Right cardiac atrium (tissue), 5 donors: ENCODE measurements at places on chromosomes 16 and 17. TPM values are rescaled to one million over a fixed set of nuclear protein-coding genes. Genes with fewer than 3 reads are reported as not detected.

DNA sequence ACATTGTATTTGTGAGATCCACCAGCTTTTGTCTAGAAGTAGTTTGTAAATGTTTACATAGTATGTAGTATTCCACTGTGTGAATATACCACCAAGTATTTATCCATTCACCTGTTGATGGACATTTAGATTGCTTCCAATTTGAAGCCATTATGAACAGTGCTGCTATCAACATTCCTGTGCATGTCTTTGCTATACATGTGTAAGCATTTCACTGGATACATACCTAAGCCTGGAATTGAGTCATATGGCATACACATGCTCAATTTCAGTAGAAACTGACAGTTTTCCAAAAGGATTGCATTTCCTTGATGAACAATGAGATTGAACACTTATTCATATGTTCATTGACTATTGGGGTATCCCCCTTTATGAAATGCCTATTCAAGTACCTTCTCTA lies 540.6 kb upstream of the SOX9 start:
- DNase-seq, result no peak

DNA sequence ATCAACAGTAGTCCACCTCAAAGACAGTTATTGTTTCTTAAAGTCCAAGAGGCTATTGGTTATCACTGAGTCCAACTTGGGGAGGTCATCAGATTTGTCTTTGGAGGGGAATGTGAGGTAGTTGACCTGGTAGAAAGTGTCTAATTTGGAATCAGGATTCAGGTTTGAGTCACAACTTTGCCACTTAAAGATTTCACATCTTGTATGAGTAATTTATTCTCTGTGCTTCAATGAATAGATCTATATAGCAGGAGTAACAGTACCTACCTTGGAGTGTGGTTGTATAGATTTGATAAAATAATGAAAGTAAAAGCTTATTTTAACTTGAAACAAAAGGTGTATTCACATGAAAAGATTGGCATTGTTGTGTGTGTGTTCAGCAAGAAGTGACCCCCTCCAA lies 119.3 kb upstream of the TBX2 start:
- DNase-seq, result no peak

DNA sequence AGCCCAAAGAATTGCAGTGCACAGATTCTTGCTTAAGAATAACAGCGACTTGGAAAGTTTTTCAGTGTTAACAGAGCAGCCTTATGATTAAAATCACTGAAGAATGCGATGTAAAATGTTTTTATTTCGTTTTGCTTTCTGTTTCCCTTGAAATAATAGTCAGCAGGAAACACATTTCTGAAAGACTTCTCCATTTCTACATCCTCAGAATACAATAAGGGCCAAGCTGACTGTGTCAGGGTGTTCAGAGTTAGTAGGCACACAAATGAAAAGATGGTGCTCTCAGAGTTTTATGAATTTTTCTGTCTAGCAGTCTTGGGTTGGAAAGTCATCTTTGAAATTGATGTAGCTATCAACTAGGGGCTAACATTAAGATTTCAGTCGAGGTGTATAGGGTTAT lies 582.9 kb upstream of the RBFOX1 start:
- DNase-seq, result no peak

DNA sequence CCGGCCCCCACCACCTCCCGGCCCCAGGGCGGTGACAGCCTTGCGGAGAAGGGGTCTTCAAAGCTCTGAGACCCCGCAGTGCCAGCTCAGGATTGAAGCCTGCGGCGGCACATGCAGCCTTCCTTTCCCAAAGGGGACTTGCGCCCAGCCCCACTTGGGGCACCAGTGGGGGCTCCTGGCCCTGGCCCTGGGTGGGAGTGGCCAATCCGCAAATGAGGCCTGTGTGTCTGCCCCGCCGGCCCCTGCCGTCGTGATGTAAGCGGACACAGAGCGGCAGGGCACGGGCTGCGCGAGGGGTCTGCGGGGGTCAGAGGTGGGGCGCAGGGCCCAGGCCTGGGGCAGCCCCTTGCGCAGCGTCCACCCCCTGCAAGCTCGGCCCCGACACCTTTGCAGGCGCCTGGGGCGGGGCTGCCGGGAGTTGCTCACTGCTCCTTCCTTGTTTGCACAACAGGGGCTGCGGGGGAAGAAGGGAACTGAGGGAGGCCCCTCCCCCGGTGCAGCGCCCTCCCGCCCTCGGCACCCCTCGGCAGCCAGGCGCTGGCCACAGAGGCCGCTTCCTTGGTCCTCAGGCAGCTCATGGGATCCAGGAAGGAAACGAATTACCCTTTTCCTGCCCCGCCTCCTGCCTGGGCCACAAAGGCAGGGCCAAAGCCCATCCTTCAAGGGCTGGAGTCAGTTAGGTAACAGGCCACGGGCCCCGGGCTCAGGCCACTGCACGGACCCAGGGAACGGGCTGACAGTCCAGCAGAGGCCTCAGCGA lies 2.9 kb downstream of the SLC16A3 start:
- DNase-seq, result peak; percentile 93

DNA sequence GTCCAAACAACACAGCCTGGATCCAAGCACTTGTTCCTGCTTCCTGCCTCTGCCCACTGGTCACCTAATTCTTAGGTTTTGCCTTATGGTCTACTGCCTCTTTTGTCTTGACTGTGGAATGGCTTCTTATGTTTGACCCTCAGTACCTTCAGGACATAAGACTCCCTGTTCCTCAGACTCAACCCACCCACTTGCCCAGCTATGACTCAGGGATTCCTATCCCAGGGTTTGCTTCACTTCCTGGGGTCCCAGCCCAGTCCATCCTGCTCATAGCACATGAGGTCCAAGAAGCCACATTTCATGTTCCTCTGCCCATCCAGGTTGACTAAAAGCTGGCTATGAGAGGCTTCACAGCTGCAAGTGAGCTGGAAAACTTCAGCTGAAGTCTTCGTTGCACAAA lies 320.9 kb upstream of the CDH5 start:
- no peak for DNase-seq

DNA sequence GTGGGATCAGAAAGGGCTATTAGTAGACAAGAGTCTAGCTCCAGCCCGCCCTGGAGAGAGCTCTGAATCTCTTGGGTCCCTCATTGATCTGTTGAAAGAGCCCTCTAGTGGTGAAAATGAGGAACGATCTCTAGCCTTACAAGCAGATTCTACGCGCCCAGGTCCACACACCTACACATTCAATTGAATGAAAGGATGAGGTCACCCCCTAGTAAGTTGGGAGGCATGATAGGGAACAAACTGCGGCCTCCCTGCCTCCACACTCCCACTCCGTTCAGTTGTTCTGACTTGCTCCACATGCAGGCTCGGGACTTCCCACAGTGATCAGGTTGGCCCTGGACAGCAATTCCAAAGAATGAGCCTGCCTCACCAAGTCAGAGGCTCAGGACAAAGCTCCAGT lies 2.9 kb upstream of the CACNG3 start:
- DNase-seq, result no peak

DNA sequence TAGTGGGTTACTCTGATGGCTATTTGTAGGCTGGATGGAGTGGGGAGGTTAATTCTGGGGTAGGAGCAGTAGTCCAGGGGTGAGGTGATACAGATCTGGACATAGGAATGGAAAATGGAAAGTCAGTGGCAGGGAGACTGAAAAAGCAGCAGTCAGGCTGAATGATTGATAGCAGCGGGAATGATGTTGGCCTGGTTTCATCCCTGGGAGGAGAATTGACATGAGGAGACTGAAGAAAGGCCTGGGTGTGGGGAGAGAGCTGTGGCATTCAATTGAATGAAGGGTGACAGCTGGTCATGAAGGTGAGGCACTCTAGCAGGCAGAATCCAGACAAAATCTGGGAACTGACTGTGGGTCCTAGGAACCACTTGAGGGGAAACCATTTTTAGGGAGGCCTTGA lies 34.7 kb upstream of the CLEC18A start:
- no peak for DNase-seq

DNA sequence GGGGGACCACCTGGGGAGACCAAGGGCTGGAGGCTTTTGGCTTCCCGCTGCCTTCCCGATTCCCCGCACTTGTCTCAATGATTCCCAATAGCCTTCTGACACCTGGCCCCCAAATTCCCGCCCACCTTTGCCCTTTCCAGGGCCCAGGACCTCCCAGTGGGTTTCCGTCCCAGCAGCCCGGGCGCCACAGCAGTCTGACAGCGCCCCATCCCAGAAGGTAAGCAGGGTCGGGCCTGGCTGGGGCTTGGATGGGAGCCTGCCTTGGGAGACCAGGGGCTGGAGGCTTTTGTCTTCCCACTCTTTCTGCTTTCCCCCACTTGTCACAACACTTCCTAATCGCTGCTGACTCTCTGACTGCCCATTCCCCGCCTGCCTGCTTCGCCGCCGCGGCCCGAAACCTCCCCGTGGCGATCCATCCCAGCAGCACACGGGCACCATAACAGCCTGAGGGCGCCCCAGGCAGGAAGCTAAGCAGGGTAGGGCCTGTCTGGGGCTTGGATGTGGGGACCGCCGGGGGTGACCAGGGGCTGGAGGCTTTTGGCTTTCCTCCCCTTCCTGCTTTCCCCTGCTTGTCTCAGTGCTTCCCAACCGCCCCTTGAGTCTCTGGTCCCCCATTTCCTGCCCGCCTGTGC lies 2289.3 kb downstream of the TP53TG3F start:
- DNase-seq, result no peak

DNA sequence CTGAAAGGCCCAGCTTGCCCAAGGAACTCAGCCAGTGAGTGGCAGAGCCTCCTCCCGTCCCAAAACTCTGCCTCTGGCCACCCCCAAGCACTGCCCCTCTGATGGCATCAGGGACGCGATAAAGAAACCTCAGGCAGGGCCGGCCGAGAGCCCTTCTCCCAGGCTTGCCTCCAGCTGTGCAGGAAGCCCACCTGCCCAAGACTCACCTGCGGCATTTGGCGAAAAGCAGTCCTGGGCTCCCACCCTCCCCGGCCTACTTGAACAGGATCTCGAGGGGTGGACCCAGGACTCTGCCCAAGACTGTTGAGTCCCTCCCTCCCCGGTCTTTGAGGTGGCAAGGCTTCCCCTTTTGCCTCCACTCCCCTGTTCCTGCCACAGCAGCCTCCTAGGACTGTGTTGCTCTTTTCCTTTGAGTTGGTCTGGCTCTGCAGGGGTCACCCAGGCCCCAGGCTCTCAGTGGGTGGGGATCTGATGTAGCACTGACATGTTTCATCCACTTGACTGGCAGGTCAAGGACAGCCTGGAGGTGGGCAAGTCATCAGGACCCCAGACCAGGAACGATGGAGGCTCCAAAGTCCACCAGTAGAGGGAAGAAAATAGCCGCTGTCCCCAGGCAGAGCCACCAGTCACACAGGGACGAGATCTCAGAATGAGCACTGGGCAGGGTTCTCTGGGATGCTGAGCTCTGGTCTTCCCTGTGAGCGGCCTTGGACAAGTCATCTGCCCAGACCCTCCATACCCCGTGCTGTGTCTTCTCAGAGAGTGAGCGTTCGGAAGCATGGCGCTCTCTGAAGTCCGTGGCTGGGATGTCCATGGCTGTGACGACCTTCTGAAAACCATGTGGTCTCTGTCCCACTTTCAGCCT lies 111.0 kb upstream of the TNRC6C start:
- DNase-seq, result no peak

- DNase-seq, result no peak
Observed at GRCh38 chr17:50976951-50977472, 110.9 kb upstream of the TOB1 start.

DNA sequence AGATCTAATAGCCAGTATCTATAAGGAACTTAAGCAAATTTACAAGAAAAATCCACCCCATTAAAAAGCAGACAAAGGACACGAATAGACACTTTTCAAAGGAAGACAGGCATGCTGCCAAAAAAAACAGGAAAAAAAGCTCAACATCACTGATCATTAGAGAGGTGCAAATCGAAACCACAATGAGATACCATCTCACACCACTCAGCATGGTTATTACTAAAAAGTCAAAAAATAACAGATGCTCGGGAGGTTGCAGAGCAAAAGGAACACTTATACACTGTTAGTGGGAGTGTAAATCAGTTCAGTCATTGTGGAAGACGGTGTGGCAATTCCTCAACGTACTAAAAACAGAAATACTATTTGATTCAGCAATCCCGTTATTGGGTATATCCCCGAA lies 9.6 kb downstream of the STX8 start:
- DNase-seq, result no peak

GRCh38 chr16:11253995-11254912 lies 1.8 kb downstream of the SOCS1 start:
- no peak for DNase-seq

- DNase-seq, result no peak
Observed at GRCh38 chr17:70040336-70040735, 34.7 kb upstream of the KCNJ16 start.

DNA sequence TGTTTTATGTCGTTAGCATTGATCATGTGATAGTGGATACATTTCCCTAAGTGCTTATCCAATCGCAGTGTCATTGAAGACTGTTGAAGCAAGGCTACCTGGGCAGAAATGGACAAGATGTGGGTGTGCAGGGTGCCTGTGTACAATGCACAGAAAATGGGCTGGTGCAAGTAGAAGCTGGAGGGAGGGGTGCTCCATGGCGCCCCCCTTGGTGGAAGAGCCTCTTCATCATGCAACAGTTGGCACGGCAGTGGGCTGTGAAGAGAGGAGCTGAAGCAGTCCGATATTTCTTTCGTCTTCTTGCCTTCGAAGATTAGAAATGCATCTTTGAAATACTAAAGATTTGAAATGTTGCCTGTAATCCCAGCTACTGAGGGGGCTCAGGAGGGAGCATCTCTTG lies 100.5 kb downstream of the PLCG2 start:
- DNase-seq, result no peak

DNA sequence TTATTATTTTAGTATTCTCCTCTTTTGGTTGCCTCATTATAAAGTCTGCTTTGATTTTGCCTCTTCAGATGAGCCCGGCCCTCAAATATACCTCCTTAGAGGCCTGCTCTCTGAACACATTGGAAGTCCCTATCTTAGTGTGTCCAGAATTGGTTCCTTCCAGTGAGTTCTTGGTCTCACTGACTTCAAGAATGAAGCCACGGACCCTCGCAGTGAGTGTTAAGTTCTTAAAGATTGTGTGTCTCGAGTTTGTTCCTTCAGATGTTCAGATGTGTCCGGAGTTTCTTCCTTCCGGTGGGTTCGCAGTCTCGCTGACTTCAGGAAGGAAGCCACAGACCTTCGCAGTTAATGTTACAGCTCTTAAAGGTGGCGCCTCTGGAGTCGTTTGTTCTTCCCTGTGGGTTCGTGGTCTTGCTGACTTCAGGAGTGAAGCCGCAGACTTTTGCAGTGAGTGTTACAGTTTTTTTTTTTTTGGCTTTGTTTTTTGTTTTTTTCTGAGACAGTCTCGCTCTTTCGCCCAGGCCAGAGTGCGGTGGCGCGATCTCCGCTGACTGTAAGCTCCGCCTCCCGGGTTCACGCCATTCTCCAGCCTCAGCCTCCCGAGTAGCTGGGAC lies 45.8 kb upstream of the NOS2 start:
- no peak for DNase-seq

DNA sequence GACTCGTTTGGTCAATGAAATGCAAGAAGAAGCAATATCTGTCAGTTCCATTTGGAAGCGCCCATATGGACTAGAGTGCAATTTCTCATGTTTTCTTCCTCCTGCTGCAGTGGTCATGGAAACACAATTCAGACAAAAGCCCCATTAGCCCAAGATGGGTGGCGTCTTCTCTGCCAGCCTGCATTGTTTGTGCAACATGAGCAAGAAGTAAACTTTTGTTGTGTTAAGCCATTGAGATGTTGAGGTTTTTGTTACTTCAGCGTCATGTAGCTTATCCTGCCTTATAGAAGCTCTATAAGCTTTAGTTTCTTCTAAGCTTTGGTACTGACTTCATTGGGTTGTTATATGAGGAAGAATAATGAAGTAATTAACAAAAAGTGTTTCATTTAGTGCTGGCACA lies 137.4 kb downstream of the NPIPB5 start:
- DNase-seq, result no peak

Gene CACNG3
- polyA plus RNA-seq, result not detected

Gene PRAC1
- not detected for polyA plus RNA-seq

Gene FCSK
- 8.3 TPM for polyA plus RNA-seq

Gene KRT27
- polyA plus RNA-seq, result 0.43 TPM

Gene MT1M
- 18.0 TPM for polyA plus RNA-seq

Gene CHRNE
- polyA plus RNA-seq, result 63.6 TPM
